ENCODE measurements at places on chromosomes 3 and 15. TPM values are rescaled to one million over a fixed set of nuclear protein-coding genes. Genes with fewer than 3 reads are reported as not detected.

DNA sequence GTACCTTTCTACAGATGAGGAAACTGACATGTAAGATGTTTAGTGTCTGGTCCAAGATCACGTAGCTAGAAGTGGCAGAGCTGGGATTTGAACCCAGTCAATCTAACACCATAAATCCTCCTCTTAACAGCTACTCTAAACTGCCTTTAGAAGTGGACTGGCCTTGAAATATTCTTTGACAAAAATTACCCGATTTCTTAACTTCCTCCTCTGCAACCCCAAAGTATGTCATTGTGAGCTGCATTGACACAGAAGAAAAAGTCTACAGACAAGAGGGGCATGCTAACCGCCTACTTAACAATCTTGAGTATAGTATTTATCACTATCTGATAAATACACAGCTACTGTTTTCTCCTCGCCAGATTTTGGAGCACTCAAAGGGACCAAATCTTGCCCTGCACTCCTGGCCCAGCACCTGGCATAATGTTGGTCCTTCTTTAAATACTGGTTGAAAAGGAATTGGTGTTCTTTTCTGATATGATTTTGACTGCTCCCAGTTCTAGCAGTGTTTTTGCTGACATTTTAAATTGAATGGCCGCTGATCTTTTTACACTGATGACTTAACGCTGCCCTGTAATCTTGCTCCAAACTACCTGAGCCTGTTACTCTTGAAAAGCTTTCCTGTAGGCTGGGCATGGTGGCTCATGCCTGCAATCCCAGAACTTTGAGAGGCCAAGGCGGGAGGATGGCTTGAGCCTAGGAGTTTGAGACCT lies 36.9 kb downstream of the ITPR1 start:
- no peaks in the 10 kb centered on the region for H3K36me3 ChIP-seq
- H3K27ac ChIP-seq: no peak overlapping the region

GRCh38 chr15:31148297-31149087 lies 47.0 kb upstream of the TRPM1 start:
- no peak overlapping the region for H3K4me3 ChIP-seq
- no peak for DNase-seq
- H3K4me1 ChIP-seq: no peaks in the 10 kb centered on the region
- H3K36me3 ChIP-seq: no peaks in the 10 kb centered on the region
- H3K27ac ChIP-seq: no peak overlapping the region

Gene TSC22D2
- 26.1 TPM for total RNA-seq

Gene CCDC54
- total RNA-seq: not detected

Gene AP3B2
- total RNA-seq: 0.56 TPM

- H3K27me3 ChIP-seq: no peaks in the 10 kb centered on the region
- DNase-seq: no peak
- H3K36me3 ChIP-seq: no peaks in the 10 kb centered on the region
- H3K27ac ChIP-seq: no peak overlapping the region
- no peaks in the 10 kb centered on the region for H3K4me1 ChIP-seq
These were observed 287.1 kb downstream of the IL5RA start for GRCh38 chr3:2823031-2823430.

DNA sequence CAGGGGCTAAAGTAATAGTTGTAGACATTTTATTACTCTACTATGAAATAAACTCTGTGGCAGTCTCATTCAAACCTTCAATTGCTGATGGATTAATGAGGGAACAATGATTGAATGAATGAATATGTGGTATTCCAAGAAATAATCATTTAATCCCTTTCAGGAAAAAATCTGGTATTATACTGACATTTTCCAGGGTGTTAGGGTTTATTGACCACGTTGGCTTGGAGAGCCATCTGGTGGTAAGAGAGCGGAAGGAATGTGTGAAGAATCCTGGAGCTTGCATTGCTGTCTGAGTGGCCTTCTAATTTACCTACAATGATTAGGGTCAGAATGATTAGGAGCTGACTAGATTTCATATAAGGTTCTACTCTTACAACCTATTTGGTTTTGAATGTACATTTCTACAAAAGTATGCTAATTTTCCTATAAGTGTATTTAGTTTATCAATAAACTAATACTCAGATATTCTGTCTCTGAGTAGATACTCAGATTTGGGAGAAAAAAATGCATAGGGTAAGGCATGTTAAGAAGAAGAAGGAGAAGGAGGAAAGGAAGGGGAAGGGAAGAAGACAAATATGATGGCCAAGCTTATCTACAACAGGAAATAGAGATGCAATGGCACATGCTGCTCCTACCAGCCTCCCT lies 249.9 kb downstream of the ROBO1 start:
- H3K27ac ChIP-seq: no peak overlapping the region
- no peak overlapping the region for H3K4me3 ChIP-seq
- DNase-seq: no peak
- no peaks in the 10 kb centered on the region for H3K27me3 ChIP-seq
- H3K4me1 ChIP-seq: no peaks in the 10 kb centered on the region
- no peaks in the 10 kb centered on the region for H3K36me3 ChIP-seq

- no peak overlapping the region for H3K27ac ChIP-seq
- no peak overlapping the region for H3K4me3 ChIP-seq
- H3K4me1 ChIP-seq: peaks cover 3% of the 10 kb centered on the region
- H3K27me3 ChIP-seq: no peaks in the 10 kb centered on the region
These were observed 24.6 kb upstream of the CORO2B start for GRCh38 chr15:68553994-68554720.

DNA sequence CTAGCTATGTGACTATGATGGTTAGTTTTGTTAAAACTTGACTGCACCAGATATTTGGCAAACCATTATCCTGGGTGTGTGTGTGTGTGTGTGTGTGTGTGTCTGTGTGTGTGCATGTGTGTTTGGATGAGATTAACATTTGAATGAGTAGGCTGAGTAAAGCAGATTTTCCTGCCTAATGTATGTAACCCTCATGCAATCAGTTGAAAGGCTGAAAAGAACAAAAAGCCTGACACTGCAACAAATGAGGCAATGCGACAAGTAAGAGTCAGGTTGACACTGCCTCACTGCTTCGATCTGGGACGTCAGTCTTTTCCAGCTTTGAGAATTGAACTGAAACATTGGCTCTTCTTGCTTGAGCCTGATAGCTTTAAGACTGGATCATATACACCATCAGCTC lies 643.0 kb downstream of the NAALADL2 start:
- no peaks in the 10 kb centered on the region for H3K4me1 ChIP-seq
- H3K27me3 ChIP-seq: no peaks in the 10 kb centered on the region
- H3K4me3 ChIP-seq: no peak overlapping the region
- no peaks in the 10 kb centered on the region for H3K36me3 ChIP-seq
- no peak for DNase-seq

GRCh38 chr15:87570206-87570605 lies 686.3 kb downstream of the NTRK3 start:
- H3K27me3 ChIP-seq: no peaks in the 10 kb centered on the region
- no peak overlapping the region for H3K4me3 ChIP-seq
- DNase-seq: no peak
- H3K4me1 ChIP-seq: peaks cover 6% of the 10 kb centered on the region
- no peak overlapping the region for H3K27ac ChIP-seq

DNA sequence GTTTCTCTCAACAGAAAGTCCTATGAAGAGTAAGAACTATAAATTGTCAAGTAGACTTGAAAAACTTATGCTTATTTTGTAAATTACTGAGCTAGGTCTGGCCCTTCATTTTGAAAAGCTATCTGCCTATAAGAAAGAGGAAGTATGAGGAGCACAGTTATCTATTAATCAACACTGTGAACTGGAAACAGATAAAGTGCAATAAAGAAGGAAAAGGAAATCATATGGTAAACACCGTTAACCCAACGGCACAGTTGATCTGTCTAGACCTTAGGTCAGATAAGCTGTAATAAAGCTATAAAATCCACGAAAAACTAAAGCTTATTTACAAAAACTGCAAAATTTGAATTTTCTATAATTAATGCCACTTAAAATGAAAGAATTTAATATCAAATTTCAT lies 242.5 kb downstream of the ZBTB20 start:
- H3K4me1 ChIP-seq: no peaks in the 10 kb centered on the region
- no peaks in the 10 kb centered on the region for H3K36me3 ChIP-seq
- no peak for DNase-seq

GRCh38 chr3:64548200-64548889 lies 139.5 kb downstream of the ADAMTS9 start:
- no peaks in the 10 kb centered on the region for H3K36me3 ChIP-seq
- no peaks in the 10 kb centered on the region for H3K27me3 ChIP-seq
- DNase-seq: no peak
- no peaks in the 10 kb centered on the region for H3K4me1 ChIP-seq
- H3K27ac ChIP-seq: no peak overlapping the region

GRCh38 chr3:151501923-151502632 lies 41.2 kb upstream of the IGSF10 start:
- H3K4me3 ChIP-seq: no peak overlapping the region
- H3K27ac ChIP-seq: no peak overlapping the region
- DNase-seq: no peak
- no peaks in the 10 kb centered on the region for H3K4me1 ChIP-seq
- H3K36me3 ChIP-seq: no peaks in the 10 kb centered on the region

Gene NR2E3
- total RNA-seq: not detected

- H3K4me1 ChIP-seq: peaks cover 11% of the 10 kb centered on the region
- no peak overlapping the region for H3K27ac ChIP-seq
- no peak for DNase-seq
- H3K36me3 ChIP-seq: no peaks in the 10 kb centered on the region
- no peaks in the 10 kb centered on the region for H3K27me3 ChIP-seq
These were observed 198.6 kb upstream of the SLC2A2 start for GRCh38 chr3:171225165-171225564.

- peaks cover 7% of the 10 kb centered on the region for H3K4me1 ChIP-seq
- no peak for DNase-seq
- no peak overlapping the region for H3K4me3 ChIP-seq
- no peaks in the 10 kb centered on the region for H3K27me3 ChIP-seq
These were observed 15.9 kb downstream of the LYSMD4 start for GRCh38 chr15:99717161-99718009.

- no peaks in the 10 kb centered on the region for H3K27me3 ChIP-seq
- no peak for DNase-seq
- no peaks in the 10 kb centered on the region for H3K36me3 ChIP-seq
These were observed 16.3 kb downstream of the SV2B start for GRCh38 chr15:91116113-91117067.

- DNase-seq: no peak
- no peak overlapping the region for H3K4me3 ChIP-seq
- peaks cover 24% of the 10 kb centered on the region for H3K4me1 ChIP-seq
- no peaks in the 10 kb centered on the region for H3K27me3 ChIP-seq
These were observed 73.8 kb downstream of the MYO1E start for GRCh38 chr15:59298854-59299250.

DNA sequence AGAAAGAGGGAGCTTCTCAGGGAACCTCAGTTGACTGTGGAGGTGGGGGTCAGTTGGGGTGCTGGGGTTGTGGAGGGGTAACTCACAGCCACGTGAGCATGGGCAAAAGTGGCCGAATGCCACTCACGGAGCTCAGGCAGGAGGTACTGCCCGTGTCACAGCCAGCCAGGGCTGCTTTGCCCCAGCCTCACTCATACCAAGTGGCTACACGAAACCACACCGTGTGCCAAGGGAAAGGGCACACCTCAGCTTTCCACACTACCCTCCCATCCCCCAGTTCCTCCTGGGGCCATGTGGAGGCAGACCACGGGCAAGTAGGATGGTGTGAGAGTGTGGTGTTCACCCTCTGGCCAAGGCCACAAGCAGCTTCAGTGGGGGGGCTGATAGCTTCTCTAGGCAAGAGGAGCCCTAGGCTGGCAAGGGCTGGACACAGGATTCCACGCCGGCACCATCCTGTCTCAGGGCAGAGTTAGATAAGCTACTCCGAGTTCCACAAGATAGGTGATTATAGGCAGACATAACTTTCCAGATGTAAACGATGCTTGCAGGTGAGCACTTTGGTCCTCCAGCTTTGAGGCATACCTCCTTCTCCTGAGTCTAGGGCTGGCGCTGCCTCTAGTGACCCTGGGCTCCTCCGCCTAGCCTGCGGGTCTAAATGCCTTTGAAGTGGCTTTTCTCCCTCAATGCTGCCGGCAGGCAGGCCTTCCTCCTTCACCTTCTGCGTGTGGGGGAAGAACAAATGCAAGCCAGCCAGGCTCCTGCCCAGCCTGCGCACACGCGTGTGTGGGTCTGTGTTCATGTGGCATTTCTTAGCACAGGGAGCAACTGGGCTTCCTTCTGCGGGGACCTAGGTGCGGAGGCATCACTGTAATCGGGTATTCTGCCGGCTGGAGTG lies 25.0 kb downstream of the RGMA start:
- no peak for DNase-seq
- H3K27ac ChIP-seq: no peak overlapping the region
- H3K36me3 ChIP-seq: no peaks in the 10 kb centered on the region
- H3K27me3 ChIP-seq: no peaks in the 10 kb centered on the region

GRCh38 chr3:96491023-96491422 lies 323.4 kb upstream of the EPHA6 start:
- no peaks in the 10 kb centered on the region for H3K4me1 ChIP-seq
- no peaks in the 10 kb centered on the region for H3K27me3 ChIP-seq
- H3K4me3 ChIP-seq: no peak overlapping the region

Gene DOCK3
- total RNA-seq: 1.9 TPM

DNA sequence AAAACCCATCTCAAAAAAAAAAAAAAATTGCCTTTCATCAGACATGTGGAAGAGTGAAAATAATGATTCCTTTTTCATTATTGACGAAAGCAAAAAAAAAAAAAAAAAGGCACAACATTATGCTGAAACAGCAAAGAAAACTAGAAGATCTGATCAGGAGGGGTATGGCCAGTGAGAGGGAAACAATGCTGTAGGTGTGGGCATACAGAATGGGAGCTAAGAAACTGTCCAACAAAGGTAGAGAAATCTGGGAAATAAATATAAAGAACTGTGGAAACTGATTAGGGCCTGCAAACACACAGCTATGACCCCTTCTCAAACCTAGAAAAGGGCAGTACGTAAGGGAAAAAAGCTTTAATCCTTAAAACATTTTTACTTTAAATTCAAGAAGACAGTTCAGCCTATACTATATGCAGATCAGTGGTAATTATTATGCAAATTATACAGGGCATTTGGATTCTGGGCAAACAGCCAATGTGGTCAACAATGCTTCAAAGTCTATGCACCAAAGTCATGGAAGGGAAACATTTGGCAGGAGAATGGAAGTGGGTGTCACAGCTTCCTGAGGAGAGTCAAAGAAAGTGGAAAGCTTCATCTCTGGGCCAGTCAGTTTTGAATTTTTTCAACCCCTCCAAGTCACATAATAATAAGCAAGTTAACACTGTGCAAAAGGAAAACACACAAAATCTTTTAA lies 68.3 kb upstream of the SLC12A8 start:
- no peaks in the 10 kb centered on the region for H3K27me3 ChIP-seq
- H3K27ac ChIP-seq: no peak overlapping the region
- H3K4me1 ChIP-seq: no peaks in the 10 kb centered on the region
- H3K36me3 ChIP-seq: no peaks in the 10 kb centered on the region
- no peak for DNase-seq

Gene GASK1A
- not detected for total RNA-seq

- no peaks in the 10 kb centered on the region for H3K27me3 ChIP-seq
- H3K4me3 ChIP-seq: no peak overlapping the region
- H3K4me1 ChIP-seq: no peaks in the 10 kb centered on the region
- no peaks in the 10 kb centered on the region for H3K36me3 ChIP-seq
- no peak overlapping the region for H3K27ac ChIP-seq
- no peak for DNase-seq
These were observed 844.5 kb downstream of the TBL1XR1 start for GRCh38 chr3:176352716-176353334.

Gene FILIP1L
- 0.47 TPM for total RNA-seq
